Activated CD4-positive, alpha-beta T cell treated with anti-CD3 and anti-CD28 coated beads, Interleukin-2, amount 50 U/mL, for 4 hours (primary cell): ENCODE measurements at places on chromosomes 2 and 18.

DNA sequence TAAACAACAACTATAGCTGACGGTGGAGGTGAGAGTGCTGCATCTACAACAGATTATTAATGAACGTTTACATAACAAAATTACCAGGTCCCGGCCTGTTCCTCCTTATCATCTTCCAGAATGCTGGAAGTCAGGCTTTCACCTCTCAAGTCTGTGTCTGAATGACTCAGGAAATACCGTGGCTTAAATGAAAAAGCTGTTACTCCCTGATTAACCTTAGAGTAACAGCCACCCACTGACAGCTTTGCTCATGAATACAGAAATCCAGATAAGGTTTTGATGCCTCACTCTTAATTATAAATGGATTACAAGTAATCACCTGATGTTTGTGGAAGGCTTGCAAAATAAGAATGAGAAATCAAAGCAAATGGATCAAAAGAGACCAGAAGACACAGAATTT lies 885.3 kb upstream of the CELF4 start:
- DNase-seq = no peak

GRCh38 chr2:221397187-221397586 lies 174.9 kb downstream of the EPHA4 start:
- DNase-seq = no peak

GRCh38 chr2:99825630-99826029 lies 316.8 kb downstream of the AFF3 start:
- no peak for DNase-seq

DNA sequence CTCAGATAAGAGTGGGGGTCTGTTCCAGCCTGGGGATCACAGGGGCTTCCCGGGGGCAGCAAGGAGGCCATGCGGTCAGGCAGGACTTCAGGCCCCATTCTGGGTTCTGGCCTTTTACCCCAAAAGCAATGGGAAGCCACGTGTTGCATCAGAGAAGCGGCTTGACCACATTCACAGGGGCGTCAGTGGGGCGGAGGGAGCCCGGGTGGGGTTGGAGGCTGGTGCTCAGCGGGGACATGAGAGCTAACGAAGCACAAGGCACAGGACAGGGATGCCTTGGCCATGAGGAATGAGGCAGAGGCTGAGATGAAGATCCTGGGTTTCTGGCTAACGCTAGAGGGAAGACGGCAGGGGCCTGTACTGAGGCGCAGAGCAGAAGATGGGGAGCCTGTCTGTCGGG lies 6.1 kb downstream of the HJURP start:
- DNase-seq = no peak

DNA sequence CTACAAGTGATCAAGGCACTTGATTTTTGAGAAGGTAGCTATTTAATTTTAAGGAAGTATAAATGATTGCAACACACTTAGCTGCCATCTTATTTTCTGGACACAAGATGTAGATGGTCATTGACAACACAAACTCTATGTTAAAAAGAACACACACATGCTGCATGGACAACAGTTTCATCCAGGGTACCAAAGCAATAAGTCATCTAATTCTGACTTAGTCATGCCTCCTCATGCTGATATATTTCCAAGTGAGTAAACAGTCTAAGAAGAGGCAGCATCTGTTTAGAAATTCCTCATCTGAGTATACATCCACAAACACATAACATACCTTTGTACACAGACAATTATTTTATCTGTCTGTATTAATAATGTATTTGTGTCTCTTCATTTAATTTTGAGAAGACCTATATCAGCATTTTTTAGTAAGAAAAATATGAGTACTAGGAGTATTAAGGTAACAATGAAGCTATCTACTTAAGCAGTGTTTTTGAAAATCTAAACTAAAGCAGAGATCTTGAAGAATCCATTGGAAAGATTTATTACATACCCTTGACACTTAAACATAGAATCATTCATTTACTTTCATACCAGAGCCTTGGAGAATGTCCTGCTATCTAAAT lies 84.9 kb downstream of the SCN1A start:
- no peak for DNase-seq

GRCh38 chr2:125471963-125472362 lies 1184.0 kb upstream of the GYPC start:
- DNase-seq = no peak

GRCh38 chr2:235642446-235643098 lies 148.7 kb downstream of the AGAP1 start:
- no peak for DNase-seq

- no peak for DNase-seq
These were observed 14.7 kb upstream of the ATP6V1B1 start for GRCh38 chr2:70921031-70921430.

- DNase-seq = no peak
These were observed 30.6 kb upstream of the CYP1B1 start for GRCh38 chr2:38106405-38107094.

- no peak for DNase-seq
These were observed 16.2 kb downstream of the SALL3 start for GRCh38 chr18:78995740-78996395.

GRCh38 chr2:217911283-217912097 lies 91.3 kb downstream of the TNS1 start:
- no peak for DNase-seq

DNA sequence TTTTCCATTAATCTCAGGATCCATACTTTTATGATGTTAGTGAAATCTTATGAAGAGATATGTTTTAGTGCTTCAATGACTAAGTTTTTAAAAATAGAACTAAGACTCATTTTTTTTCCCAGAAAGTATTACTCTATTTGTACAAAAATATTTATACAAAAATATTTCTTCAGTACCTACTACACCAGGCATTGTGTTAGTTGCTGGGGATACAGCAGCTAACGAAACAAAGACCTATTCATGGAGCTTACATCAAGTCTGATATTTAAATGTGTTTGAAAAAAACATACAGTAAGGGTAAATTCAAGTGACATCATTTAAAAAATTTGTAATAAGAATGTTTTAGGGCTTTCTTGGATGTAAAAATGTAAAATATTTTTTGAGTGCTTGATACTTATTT lies 11.6 kb downstream of the VAPA start:
- DNase-seq = no peak

DNA sequence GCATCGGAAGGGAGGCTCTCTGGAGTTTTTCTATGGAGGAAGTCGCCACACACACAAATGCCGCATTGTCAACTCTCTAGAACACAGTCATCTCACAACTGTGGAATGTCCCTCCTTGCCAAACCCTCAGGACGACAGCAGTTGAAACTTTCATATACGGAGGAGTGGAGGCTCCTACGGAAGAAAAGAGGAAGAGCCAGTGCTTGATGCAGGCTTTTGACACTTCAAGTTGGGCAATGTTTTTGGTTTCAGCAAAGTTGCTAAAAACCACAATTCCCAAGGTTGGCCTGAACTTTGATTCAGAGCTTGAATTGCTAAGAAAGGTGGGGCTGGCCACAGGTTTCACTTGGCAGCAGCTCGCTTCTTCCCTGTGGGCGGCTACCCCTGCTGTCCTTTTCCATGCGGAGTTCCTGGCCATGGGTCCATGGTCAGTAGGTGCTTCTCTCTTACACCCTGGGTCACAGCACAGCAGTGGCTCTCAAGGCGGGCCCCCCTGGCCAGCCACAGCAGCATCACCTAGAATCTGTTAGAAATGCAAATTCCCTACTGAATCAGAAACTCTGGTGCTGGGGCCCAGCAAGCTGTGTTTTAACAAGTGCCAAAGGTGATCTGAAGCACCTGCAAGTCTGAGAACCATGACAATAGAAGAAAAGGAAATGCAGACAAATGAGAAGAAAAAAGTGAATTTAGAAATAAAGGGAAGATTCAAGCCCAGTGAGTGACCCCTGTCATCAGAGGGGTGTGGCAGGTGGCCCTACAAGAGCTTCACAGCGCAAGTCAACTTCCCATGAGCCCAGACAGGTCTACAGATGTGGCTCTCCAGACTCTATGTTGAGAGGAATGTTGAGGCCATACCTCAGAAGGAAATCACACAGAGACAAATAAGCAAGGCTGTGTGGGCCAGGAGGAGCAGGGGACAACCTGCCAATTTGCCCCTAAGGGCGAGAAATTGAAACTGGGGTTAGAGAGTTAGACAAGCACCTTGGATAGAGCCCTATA lies 856.4 kb downstream of the RNF144A start:
- no peak for DNase-seq

DNA sequence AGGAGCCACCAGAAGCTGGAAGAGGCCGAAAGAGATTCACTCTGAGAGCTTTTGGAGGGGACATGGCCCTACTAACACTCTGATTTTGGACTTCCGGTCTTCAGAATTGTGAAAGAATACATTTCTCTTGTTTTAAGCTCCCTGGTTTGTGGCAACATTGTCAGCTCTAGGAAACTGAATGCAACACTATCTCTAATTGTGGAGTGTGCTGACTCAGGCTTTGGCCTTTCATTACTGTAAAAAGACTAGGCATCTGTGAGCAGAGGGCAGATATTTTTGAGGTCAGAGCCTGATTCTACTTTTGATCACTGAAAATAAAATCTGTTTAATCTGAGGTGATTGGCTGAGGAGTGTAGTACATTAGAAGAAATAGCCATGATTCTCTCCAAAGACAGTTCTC lies 185.4 kb upstream of the FAM98A start:
- DNase-seq = no peak

DNA sequence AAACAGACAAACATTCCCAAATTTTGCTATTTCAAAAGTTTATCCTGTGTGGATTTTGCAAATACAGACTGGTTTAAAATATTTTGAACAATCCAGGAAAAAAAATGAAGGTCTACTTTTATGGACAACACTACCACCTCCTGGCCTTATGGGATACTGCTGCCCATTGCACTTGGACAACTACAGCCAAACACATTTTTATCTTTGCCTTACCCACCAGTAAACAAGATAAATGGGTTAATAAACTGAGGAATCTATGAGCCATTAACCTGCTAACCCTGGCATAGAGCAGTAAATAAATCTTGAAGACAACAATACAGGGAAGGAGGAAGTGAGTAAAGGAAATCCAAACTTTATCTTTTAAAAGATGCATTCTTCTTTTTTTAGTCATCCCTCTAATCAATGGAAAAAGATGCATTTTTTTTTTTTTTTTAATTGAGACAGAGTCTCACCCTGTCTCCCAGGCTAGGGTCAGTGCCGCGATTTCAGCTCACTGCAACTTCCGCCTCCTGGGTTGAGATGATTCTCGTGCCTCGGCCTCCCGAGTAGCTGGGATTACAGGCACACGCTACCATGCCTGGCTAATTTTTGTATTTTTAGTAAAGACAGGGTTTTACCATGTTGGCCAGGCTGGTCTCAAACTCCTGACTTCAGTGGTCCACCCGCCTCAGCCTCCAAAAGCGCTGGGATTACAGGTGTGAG lies 2.1 kb upstream of the SPIRE1 start:
- DNase-seq = peak; percentile 15

- DNase-seq = no peak
These were observed 25.6 kb downstream of the IKZF2 start for GRCh38 chr2:213125646-213126347.

DNA sequence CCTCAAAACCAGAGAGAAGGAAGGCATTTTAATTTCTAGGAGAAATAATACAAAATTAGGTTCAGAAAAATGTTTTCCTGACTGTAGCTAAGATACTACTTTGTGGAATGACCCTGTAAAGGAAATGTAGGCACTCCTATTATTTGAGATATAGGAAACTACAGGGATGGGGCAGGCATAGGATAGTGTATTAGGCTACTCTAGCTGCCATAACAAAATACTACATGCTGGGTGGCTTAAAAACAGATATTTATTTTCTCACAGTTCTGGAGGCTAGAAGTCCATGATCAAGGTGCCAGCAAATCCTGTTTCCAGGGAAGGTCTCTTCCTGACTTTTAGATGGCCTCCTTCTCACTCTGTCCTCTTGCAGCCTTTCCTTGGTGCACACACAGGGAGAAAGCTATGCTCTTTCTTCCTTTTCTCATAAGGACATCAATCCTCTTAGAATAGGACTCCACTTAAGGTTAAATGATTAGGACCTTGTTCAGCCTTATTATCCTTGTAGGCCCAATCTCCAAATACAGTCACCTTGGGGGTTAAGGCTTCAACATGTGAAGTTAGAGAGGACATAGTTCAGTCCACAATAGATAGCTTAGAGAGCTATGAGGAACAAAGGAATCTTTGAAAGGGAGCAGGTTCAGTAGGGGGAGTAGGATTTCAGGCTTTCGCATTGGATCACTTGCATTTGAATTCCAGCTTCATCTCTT lies 14.0 kb upstream of the CAVIN2 start:
- DNase-seq = no peak

GRCh38 chr2:24620936-24621335 lies 129.9 kb downstream of the NCOA1 start:
- no peak for DNase-seq

GRCh38 chr2:38274286-38275276 lies 102.5 kb downstream of the ATL2 start:
- DNase-seq = no peak

GRCh38 chr2:69645031-69645431 lies 1.5 kb upstream of the AAK1 start:
- no peak for DNase-seq

GRCh38 chr2:231676243-231676642 lies 32.1 kb upstream of the PTMA start:
- DNase-seq = no peak

- DNase-seq = no peak
These were observed 175.4 kb upstream of the ACAA2 start for GRCh38 chr18:49988733-49989132.

DNA sequence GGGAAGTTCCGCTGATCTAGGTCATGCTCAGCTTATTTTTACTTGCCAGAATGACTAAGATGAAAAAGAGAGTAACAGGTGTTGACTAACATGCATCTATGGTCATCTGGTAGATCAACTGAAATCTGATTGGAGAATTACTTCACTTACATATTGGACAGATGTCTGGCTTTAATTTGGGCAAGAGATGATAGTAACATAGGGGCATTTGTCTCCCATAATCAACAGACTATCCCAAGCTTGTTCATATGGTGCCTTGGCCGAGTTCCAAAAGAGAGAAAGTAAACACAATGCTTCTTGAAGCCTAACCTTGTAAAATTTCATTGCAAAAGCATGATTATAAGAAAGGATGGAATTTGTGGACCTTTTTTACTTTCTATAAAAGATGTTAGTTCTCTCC lies 503.7 kb downstream of the ADCYAP1 start:
- DNase-seq = no peak
